Articular chondrocyte of knee joint (primary cell): ENCODE measurements at places on chromosomes 12 and 14. TPM values are rescaled to one million over a fixed set of nuclear protein-coding genes. Genes with fewer than 3 reads are reported as not detected.

Gene APOF
- total RNA-seq, result not detected in 2 replicates

Gene DHRS1
- total RNA-seq, result 11.9 and 12.6 TPM in 2 replicates

Gene TSPAN11
- 6.7 and 11.1 TPM in 2 replicates for total RNA-seq

Gene SMIM41
- 0.39 and 0.65 TPM in 2 replicates for total RNA-seq

Gene TAS2R8
- total RNA-seq, result 0.22 and 0.26 TPM in 2 replicates

Gene SCN8A
- 41.7 and 42.1 TPM in 2 replicates for total RNA-seq

Gene SLC6A13
- total RNA-seq, result 0.32 TPM in 1 of 2 replicates, not detected in the other

Gene BDKRB2
- 35.8 and 54.6 TPM in 2 replicates for total RNA-seq

Gene OGFOD2
- total RNA-seq, result 7.1 and 9.4 TPM in 2 replicates

Gene SIX6
- not detected in 2 replicates for total RNA-seq

Gene MBD6
- 3.8 and 5.2 TPM in 2 replicates for total RNA-seq

Gene PIWIL1
- total RNA-seq, result not detected in 2 replicates

Gene DIO3
- 0.11 and 0.52 TPM in 2 replicates for total RNA-seq

Gene RNASE13
- not detected in 2 replicates for total RNA-seq

Gene RASSF9
- total RNA-seq, result under 0.01 TPM in 1 of 2 replicates, not detected in the other

Gene PDZRN4
- 0.13 TPM in 1 of 2 replicates, not detected in the other for total RNA-seq

Gene STAB2
- total RNA-seq, result not detected in 2 replicates

Gene SOAT2
- under 0.01 and 0.11 TPM in 2 replicates for total RNA-seq

Gene GNB3
- total RNA-seq, result 3.7 and 4.3 TPM in 2 replicates

Gene TCP11L2
- total RNA-seq, result 54.2 and 65.3 TPM in 2 replicates

Gene GLIPR1
- total RNA-seq, result 255 and 301 TPM in 2 replicates

Gene SETD3
- total RNA-seq, result 56.1 and 62.2 TPM in 2 replicates

Gene UBE3B
- total RNA-seq, result 40.0 and 47.7 TPM in 2 replicates

Gene UBC
- total RNA-seq, result 1,315 and 1,642 TPM in 2 replicates

Gene AHNAK2
- total RNA-seq, result 138 and 152 TPM in 2 replicates

Gene GRIP1
- 0.26 and 0.32 TPM in 2 replicates for total RNA-seq

Gene HOTAIR
- 1.6 and 1.8 TPM in 2 replicates for total RNA-seq
